ENCODE measurements at places on chromosomes 2 and 18.

DNA sequence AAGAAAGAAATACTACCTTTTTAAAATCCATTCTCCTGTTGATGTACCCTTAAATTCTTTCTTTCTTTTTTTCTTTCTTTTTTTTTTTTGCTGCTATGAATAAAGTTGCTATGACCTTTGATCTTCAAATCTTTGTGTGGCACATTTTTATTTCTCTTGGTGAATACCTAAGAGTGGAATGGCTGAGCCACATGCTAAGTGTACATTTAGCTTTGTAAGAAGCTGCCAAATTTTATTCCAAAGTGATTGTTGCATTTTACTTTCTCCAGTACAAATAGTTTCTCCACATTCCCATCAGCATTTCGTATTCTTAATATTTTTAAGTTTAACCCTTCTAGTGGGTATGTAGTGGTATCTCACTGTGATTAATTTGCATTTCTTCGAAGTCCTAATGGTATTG is 88.8 kb upstream of the RAB27B start:
- no peak for DNase-seq

GRCh38 chr2:239895669-239896068 is 129.5 kb downstream of the NDUFA10 start:
- no peak for DNase-seq

DNA sequence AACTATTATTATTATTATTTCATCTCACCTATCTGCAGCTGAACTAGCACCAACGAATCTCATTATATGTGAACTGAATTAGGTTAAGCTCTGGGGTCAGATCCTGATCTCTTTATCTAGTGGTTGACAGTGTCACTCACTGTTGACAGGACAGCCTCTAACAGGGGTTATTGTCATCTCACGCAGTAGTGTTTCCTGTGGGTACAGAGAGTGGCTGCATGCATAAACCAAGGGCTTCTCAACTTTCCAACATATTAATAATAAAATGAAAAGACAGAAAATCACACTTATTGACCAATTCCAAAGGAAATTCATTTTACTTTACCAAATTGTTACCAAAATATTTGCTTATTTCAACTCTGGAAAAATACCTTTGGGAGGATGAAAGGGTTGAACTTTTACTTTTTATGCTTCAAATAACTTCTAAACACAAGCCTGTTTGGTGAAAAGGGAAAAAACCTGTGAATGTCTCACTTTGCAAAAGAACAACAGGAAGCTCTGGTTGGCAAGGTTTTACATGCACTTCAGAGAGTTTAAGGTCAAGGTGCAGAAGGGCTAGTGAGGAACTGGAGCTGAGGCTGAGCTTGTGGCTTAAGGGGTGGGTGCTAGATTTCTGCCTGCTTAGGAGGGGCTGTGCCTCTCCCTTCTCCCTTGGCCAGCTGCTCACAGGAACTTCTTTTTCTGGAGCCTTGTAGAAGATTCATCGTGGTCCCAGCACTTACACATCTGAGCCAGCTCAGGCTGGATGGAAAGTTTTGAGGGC is 72.6 kb downstream of the CTAGE1 start:
- DNase-seq: no peak

DNA sequence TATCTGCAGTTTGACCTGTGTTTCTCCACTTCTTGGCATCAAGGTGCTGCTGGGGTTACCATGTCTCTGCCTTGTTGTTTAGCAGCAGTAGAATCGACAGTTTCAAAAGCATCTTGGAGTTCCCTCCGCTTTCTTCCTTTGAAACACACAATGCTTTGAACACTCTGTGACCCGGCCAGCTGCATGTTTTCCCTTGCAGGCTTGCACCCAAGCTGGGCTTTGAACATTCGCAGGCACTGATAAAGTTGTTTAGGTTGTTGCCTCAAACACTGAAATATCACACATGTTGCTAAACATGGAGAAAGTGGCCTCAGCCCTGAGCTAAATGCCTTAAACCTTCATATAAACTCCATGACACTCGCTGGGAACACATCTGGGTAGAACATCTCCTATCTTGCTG is 251.7 kb downstream of the TSN start:
- DNase-seq: no peak

- DNase-seq: no peak
These were observed 217.0 kb downstream of the SPP2 start for GRCh38 chr2:234267534-234267933.

DNA sequence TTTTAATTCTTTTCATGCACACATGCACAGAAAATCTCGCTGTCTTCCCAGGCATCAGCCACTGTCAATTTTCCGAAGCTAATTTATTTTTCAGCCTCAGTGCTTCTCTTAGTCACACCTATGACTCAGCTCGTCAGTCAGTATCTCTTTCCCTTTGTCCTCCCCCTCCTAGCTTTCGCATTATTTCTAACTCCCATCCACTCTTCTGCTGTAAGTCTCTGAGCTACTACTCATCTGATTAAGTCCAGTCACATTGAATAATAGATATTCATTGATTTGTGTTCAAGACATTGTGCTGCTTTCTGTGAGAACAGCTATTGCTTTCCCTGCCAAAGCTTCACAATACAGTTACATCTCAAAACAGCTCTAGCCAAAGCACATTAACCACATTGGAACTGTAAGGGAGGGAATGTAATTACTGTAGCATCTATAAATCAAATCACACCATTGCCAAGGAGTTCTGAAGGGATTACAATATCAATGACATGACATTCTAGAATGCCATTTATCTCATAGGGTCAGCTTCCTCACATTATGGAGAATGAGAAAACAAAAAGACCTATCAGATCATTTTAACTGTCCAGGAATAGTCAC is 89.4 kb downstream of the SCN3A start:
- DNase-seq: no peak

- no peak for DNase-seq
These were observed 115.6 kb downstream of the ZNF516 start for GRCh38 chr18:76379226-76380126.
